CD4-positive, alpha-beta memory T cell (primary cell): ENCODE measurements at places on chromosomes 2 and 18. TPM values are rescaled to one million over a fixed set of nuclear protein-coding genes. Genes with fewer than 3 reads are reported as not detected.

DNA sequence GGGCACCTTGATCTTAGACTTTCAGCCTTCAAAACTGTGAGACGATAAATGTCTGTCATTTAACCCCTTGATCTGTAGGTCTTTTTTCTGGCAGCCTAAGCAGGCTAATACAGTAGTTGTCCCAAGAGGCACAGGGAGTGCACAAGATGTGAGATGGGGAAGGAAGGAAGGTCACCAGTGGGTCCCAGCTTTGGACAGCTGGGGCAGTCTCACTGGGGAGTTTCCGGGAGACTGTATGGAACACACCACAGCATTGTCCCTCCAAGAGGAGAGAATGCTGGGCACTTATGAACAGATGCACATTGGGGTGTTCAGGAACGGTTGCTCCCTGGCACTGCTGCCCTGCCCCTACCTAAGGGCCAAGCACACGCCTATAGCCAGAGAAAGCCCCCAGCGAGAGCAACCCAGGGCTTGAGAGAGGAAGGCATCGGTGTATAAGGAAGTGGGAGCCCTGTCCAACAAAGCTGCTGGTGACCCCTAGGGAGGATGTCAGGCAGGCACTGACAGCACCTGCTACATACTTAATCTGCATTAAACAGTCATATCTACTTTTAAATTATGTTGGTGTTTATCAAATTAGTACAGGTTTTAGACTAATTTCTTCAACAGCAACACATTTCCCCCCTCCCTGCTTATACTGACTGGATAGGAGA lies 11.6 kb upstream of the NCK2 start:
- H3K27me3 ChIP-seq, result no peaks in the 10 kb centered on the region
- H3K27ac ChIP-seq, result no peak overlapping the region
- no peaks in the 10 kb centered on the region for H3K36me3 ChIP-seq

DNA sequence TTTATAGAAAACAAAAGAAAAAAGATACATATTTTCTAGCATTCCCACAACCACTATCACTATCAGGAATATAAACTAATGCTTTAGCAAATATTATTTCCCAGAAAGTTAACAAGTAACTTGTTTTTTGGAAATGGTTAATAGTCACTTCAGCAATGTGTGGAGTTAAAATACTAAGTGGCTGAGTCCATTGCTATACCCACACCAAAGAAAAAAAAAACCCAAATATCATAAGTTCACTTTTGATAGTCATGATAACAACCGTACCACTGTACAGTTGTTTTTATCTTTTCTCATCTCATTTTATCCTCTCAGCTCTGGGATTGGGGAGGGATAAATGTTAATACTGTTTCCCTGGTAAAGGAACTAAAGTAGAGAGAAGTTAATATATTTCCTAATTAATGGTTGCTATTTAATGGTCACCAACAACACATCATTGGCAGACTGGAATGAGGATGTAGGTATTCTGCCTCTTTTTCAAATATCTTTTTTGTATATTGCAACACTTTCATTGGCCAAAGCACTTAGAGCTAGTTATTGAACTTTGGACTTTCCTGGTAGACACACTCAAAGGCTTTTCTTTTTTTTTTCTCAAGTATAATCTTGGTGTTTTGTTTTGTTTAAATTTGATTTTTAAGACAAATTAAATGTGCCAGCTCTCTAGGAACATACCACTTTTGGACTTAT lies 18.4 kb upstream of the KANSL1L start:
- H3K36me3 ChIP-seq, result no peaks in the 10 kb centered on the region
- H3K4me1 ChIP-seq, result no peaks in the 10 kb centered on the region
- H3K4me3 ChIP-seq, result no peak overlapping the region
- H3K27me3 ChIP-seq, result no peaks in the 10 kb centered on the region
- no peak overlapping the region for H3K27ac ChIP-seq

DNA sequence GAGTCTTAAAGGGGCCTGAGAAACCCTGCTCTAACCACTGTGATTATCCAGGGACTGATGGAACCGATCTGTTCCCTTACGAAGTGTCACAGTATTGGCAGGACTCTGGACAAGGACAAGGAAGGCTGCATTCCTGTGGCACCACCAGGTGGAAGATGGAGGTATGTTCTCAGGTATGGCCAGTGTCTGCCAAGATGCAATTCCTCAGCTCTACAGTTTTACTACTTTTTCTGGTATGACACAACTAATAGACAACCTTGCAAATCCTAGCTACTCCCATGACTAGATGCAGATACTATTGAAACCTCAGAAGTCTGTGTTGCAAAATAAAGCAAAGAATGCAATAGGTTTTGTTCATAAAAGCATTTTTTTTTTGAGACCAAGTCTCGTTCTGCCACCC lies 14.6 kb downstream of the RAB31 start:
- no peaks in the 10 kb centered on the region for H3K4me1 ChIP-seq
- no peak overlapping the region for H3K4me3 ChIP-seq
- no peak for DNase-seq
- H3K27me3 ChIP-seq, result no peaks in the 10 kb centered on the region

GRCh38 chr18:63266888-63267790 lies 52.4 kb downstream of the BCL2 start:
- no peaks in the 10 kb centered on the region for H3K27me3 ChIP-seq
- H3K4me3 ChIP-seq, result no peak overlapping the region
- no peak for DNase-seq
- peaks cover 70% of the 10 kb centered on the region for H3K4me1 ChIP-seq

GRCh38 chr2:232372231-232373208 lies 6.0 kb upstream of the ALPP start:
- no peaks in the 10 kb centered on the region for H3K4me1 ChIP-seq
- H3K4me3 ChIP-seq, result no peak overlapping the region
- H3K27me3 ChIP-seq, result no peaks in the 10 kb centered on the region

DNA sequence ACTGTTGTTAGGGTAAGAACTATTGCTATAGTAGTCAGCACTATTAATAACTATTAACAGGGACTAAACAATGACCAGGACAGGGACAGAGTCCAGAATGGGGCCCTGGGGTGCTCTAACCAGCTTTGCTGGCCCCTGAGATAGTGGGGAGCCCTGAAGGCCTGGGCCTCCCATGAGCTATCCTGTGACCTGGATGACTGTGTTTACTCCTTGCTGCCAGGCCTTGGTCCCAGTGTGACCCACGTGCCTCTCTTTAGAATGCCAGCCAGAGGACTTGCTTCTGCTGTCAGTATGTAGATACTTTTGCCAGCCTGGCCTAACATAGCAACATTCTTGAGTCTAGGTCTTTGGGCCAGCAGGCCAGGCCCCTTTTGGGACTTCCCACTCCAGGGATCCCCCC lies 11.4 kb downstream of the CDK5R2 start:
- H3K36me3 ChIP-seq, result no peaks in the 10 kb centered on the region
- no peak for DNase-seq

DNA sequence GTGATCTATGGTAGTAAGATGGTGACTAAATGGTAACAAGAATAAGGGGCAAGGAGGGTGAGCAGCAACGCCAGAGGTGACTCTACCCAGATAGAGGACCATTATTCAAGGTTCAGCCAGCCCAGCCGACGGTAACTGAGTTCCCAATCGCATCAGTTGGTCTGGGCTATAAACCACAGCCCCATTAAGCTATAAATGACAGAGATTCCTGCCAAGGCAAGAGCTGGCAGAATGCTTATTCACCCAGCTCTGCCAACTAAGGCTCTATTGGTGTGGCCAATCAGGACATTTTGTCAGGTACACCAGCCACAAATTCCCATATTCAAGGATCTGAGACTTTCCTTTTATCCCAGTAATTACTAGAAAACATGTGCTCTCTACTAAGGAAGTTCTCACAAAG lies 3.6 kb downstream of the CHN1 start:
- no peak for DNase-seq
- H3K27me3 ChIP-seq, result peaks cover 24% of the 10 kb centered on the region
- no peak overlapping the region for H3K27ac ChIP-seq
- no peak overlapping the region for H3K4me3 ChIP-seq
- H3K36me3 ChIP-seq, result no peaks in the 10 kb centered on the region
- H3K4me1 ChIP-seq, result peaks cover 9% of the 10 kb centered on the region

- peaks cover 9% of the 10 kb centered on the region for H3K4me1 ChIP-seq
- no peaks in the 10 kb centered on the region for H3K36me3 ChIP-seq
- no peak overlapping the region for H3K27ac ChIP-seq
These were observed 49.3 kb downstream of the HS6ST1 start for GRCh38 chr2:128269063-128269989.

- H3K4me1 ChIP-seq, result no peaks in the 10 kb centered on the region
- no peak overlapping the region for H3K4me3 ChIP-seq
- no peak overlapping the region for H3K27ac ChIP-seq
- no peak for DNase-seq
- no peaks in the 10 kb centered on the region for H3K36me3 ChIP-seq
These were observed 231.5 kb downstream of the SLC8A1 start for GRCh38 chr2:40220177-40220925.

- no peaks in the 10 kb centered on the region for H3K4me1 ChIP-seq
- no peaks in the 10 kb centered on the region for H3K27me3 ChIP-seq
- no peaks in the 10 kb centered on the region for H3K36me3 ChIP-seq
- DNase-seq, result no peak
- no peak overlapping the region for H3K27ac ChIP-seq
These were observed 74.8 kb downstream of the BCL11A start for GRCh38 chr2:60478660-60479059.

DNA sequence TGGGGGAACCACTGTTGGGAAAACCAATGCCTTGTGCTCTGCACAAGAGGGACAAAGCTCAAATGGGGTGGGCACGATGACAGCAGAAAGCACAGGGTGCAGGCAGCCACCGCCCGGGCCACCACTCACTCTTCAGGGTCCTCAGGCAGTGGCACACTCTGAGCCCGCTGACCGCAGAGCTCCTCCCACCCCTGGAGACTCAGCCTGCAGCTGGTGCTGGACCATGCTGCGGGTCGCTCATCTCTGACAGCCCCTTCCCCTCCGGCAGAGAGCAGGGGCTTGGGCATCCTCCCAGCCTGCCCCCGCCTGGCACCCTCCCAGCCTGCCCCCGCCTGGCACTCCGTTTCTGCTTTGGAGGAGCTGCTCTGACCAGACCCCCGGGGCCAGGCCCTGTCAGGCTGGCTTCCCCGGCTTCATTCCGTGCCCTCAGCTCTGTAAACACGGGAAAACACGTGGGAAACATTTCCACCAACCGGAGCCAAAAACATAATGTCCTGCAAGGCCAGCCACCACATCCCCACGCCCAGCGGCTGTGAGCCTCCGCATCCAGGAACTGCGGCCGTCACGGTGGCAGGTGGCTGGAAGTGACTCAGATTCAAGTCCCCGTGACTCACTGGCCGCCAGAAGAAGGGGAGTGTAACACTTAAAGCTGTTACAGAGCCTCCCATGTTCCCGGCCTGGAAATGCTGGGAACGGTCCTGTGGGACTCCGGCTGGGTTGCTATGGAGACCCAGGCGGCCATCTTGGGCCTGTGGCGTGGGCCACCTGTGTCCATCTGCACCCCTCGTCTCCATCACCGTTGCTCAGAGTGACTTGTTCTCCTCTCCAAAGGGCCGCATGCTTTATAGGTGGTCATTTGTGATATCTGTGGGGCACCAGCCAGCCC lies 6.8 kb upstream of the SNED1 start:
- H3K36me3 ChIP-seq, result no peaks in the 10 kb centered on the region
- no peak overlapping the region for H3K27ac ChIP-seq
- H3K4me1 ChIP-seq, result no peaks in the 10 kb centered on the region
- DNase-seq, result no peak

DNA sequence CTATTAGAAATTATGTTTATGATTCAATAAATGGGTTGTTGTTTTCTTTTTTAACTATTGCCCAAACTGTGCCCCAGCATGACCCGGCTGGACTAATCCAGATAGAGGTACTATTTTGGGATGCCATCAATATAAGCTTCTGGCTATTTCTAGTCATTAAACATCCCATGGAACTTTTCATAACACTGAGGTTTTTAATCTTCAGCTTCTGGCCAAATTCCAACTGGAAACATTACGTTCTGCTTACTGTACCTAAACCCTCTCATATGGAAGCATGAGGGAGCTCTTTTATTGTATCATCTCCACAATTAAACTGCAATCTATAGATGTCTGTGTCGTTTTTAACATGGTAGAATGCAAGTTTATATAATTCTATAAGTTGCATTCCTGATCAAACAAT lies 674.7 kb downstream of the ARHGAP15 start:
- no peak overlapping the region for H3K27ac ChIP-seq
- H3K27me3 ChIP-seq, result no peaks in the 10 kb centered on the region
- H3K36me3 ChIP-seq, result no peaks in the 10 kb centered on the region
- H3K4me1 ChIP-seq, result no peaks in the 10 kb centered on the region

DNA sequence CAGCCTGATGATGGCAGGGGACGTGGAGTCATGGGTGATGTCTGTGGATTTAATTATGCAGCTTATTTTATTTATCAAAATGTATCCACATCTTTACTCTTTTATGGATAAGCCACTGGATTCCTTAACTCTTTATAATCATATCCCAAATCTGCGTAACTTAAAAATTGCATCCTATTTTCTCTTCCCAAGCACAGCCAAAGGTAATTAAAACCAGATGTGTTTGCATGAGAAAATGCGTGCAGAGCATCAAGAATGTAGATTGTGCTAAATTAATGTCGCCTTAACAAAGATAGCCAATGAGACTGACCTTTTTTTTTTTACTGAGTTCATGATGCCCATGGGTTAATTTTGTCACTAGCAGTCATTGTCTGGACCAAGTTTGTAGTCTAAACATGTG lies 10.0 kb downstream of the SH3RF3 start:
- H3K4me3 ChIP-seq, result no peak overlapping the region
- no peaks in the 10 kb centered on the region for H3K36me3 ChIP-seq
- no peak for DNase-seq
- H3K27me3 ChIP-seq, result peaks cover 3% of the 10 kb centered on the region

DNA sequence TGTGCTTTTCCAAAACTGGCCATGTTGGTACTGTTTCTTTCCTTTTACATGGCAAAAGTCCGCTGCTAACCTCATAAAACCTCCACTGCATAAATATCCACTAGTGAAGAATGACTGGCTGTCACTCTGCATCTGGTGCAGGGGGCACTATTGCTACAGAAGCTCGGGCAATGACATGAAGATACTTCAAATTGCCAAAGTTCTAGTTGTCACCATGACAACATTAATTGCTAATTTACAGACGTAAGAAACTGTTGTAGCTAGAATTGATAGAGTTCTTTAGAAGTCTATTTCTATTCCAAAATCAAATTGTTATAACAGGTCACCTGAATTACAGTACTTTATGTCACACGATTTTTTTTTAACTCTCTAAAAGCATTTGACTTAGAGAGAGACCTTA lies 845 bp downstream of the CFAP210 start:
- peak; percentile 40 for DNase-seq
- peak overlapping the region; percentile 72 for H3K27ac ChIP-seq
- no peak overlapping the region for H3K4me3 ChIP-seq
- H3K27me3 ChIP-seq, result no peaks in the 10 kb centered on the region
- H3K36me3 ChIP-seq, result no peaks in the 10 kb centered on the region

Gene UPP2
- polyA plus RNA-seq, result not detected

Gene DNAH7
- polyA plus RNA-seq, result not detected

Gene TRIM43
- not detected for polyA plus RNA-seq

Gene IL1RN
- not detected for polyA plus RNA-seq

Gene GEN1
- 0.22 TPM for polyA plus RNA-seq

Gene CRYGB
- not detected for polyA plus RNA-seq

Gene PLGLB2
- polyA plus RNA-seq, result 0.14 TPM

Gene PCARE
- polyA plus RNA-seq, result not detected
